NCI-H1436 (cell line): ENCODE measurements at places on chromosomes 6 and 20.
A peak's percentile ranks its signal among the peaks of the same experiment; 100 is the strongest.

- DNase-seq = no peak
These were observed at the start of gene LY6G5B for GRCh38 chr6:31669676-31670075. Gene LY6G5B, plus strand, starts transcription at chr6:31669976. Its CDS starts 975 bp downstream, at chr6:31670951.

DNA sequence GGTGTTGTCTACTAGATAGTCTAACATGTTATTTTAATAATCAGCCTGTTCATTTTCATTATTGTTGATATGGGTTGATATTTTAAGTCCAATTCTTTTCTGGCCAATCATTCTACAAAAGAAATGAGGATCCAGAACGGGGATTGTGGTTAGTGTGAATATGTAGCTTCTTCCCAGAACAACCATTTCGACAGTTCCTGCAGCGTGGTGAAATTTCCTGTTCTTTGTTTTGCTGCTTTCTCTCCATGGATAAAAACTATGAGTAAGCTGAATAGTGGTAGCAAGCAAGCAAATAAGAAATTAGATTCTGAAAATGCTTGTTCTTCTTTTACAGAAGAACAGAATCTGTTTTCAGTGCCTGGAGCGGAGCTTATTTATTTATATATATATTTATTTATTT is 65.5 kb upstream of the F13A1 start:
- no peak for DNase-seq

DNA sequence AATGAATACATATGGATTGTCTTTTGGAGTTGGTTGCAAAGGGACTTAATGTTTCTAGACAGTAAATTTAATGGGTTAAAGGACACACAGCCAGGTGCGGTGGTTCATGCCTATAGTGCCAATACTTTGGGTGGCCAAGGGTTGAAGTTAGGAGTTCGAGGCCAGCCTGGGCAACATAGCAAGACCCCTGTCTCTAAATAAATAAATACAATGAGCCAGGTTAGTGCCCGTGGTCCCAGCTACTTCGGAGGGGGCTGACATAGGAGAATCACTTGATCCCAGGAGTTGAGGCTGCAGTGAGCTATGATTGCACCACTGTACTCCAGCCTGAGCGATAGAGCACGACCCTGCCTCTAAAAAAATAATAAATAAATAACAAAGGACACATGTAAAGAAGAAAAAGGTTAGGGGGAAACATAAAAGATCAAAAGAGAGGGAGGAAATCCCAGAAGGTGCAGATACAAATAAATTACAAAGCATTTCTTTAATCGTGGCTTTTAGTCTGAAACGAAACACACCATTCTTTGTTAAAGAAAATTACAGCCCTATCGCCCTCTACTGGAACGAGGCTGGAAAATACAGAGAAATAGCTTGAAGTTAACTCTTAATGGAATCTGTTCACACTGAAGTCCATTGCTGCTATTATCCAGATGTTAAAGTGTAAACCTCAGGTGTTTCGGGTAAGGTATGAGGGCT is 42.6 kb upstream of the SCML4 start:
- DNase-seq = peak; percentile 13

DNA sequence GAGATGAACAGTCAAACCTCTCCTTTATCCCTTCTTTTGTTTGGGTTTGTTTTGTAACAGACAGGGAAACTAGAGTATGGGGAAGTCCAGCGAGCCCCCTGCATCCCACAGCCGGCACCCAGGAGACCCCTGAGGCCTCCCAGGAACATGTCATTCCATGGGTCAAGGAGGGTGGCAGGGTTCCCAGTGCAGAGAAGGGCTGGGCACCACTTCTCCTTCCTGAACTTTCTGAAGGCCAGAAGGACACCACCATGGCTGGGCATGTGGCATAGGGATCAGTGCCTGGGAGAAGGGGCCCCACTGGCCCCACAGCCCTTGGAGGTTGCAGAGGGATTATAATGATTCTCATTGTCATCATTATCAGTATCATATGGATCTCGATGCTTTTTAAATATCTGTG is 13.9 kb upstream of the CST7 start:
- no peak for DNase-seq

- no peak for DNase-seq
These were observed 33.5 kb downstream of the EIF2S2 start for GRCh38 chr20:34078540-34078939.
